ENCODE measurements at places on chromosomes 13 and 19.

DNA sequence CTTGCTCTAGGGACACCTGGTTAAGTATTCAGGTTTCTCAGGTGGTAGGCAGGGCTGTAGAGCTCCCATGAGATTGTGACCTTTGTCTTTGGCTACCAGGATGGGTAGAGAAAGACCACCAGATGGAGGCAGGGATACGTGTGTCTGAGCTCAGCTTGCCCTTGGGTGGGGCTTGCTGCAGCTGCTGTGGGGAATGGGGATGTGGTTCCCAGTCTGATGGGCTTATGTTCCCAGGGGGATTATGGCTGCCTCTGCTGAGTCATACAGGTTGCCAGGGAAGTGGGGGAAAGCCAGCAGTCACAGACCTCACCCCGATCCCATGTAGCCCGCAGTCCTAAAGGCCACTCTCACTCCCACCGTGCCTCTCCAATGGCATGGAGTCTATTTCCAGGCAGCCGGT, 659.9 kb upstream of the KLF12 start:
- no peak for DNase-seq

- no peak for DNase-seq
Observed at GRCh38 chr13:20418953-20419352, 106.7 kb downstream of the CRYL1 start.

- DNase-seq: no peak
Observed at GRCh38 chr13:113742445-113743120, 16.4 kb upstream of the TMEM255B start.

- peak; percentile 33 for DNase-seq
Observed at GRCh38 chr19:40799558-40800338, 757 bp downstream of the EGLN2 start.

DNA sequence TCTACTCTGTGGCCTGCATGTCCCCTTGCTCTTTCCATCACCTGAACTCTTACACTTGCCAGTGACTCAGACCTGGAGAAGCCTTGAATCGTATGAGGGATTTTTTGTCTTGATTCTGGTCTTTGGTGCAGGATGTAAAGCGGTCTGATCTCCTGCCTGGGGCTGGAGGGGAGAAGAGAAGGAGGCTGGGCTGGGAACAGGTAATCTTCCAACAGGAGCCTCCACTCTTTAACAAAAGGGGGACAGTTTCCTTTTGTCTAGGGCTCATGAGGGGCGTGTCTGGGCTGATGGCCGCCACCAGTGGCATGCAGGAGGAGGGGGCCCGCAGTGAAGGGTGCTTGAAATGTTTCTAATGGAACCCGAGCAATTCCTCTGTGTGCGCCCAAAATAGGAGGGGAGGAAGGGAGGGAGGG, 24.7 kb downstream of the NFIX start:
- no peak for DNase-seq

Measured in activated CD8-positive, alpha-beta memory T cell treated with anti-CD3 and anti-CD28 coated beads, Interleukin-2, amount 50 U/mL, for 4 hours (primary cell).